ENCODE measurements at places on chromosomes 1 and 21.

- DNase-seq: no peak
These were observed 22.0 kb downstream of the SLAMF7 start for GRCh38 chr1:160761046-160761445.

GRCh38 chr1:204544321-204544720 lies 28.1 kb downstream of the MDM4 start:
- DNase-seq: no peak

GRCh38 chr1:204633665-204634064 lies 51.9 kb downstream of the LRRN2 start:
- no peak for DNase-seq

GRCh38 chr1:207919523-207920170 lies 8.7 kb upstream of the CD34 start:
- DNase-seq: no peak

- no peak for DNase-seq
These were observed 281.8 kb downstream of the VAV3 start for GRCh38 chr1:107683191-107683657.

GRCh38 chr1:34265396-34265795 lies 88.7 kb downstream of the C1orf94 start:
- DNase-seq: no peak

- DNase-seq: no peak
These were observed 14.5 kb downstream of the NT5C1A start for GRCh38 chr1:39657402-39657801.

DNA sequence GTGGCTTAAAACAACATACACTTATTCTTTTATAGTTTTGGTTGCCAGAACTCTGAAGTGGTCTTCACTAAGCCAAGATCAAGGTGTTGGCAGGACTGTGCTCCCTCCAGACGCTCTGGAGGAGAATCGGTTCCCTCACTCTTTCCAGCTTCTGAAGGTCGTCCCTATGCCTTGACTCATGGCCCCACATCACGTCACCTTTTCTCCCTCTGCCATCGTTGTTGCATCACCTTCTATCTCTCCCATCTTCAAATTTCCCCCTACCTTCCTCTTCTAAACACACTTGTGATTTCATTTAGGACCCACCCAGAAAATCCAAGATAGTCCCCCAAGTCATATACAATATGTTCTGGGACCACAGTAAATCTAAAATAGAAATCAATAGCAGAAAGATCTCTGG lies 12.4 kb downstream of the HHIPL2 start:
- no peak for DNase-seq

GRCh38 chr1:3064296-3064850 lies 4.6 kb upstream of the PRDM16 start:
- DNase-seq: no peak

GRCh38 chr1:112513112-112513870 lies 4.5 kb downstream of the WNT2B start:
- DNase-seq: no peak

DNA sequence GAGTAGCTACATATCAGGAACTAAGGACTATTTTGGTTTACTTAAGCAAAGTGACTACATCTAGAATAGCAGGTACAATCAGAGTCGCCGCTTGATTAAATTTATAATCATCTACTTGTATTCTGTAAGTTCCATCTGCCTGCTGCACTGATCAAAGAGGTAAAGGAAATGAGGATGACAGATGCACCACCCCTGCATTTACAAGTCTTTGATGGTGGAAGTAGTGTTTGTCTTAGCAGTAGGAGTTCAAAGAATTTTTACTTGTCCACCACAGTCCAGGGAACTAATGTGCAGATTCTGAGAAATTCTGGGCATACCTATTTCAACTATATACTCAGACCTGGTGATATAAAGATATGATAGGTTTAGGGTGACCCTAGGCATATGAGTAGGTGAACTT lies 184.1 kb upstream of the IVNS1ABP start:
- no peak for DNase-seq

All from activated gamma-delta T cell treated with Interleukin-2 at 50 U/mL for 16 hours (primary cell).